HS-27A (cell line): ENCODE measurements at places on chromosomes 11 and 22.

- no peak for DNase-seq
These were observed 1.3 kb downstream of the PARVG start for GRCh38 chr22:44181912-44182587.

DNA sequence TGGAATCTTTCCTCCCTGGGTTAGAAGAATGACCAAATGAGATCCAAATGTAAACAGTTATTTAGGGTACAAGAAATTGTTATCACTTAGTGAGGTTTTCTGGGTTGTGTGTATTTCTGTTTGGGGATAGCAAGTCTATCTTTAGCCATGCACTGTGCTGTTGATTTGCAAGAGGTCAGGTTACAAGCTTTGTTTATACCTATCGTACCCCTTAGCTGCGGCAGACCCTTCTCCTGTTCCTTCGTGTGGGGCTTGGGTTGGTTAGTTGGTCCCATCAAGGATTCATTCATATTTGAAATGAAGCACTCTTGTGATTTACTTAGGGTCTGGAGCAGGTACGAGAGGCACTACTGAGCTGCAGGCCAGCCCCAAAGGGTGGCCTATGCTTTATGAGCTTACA lies 72.6 kb downstream of the USP35 start:
- DNase-seq: no peak

- DNase-seq: no peak
These were observed 58.6 kb downstream of the MAML2 start for GRCh38 chr11:96284401-96284800.

DNA sequence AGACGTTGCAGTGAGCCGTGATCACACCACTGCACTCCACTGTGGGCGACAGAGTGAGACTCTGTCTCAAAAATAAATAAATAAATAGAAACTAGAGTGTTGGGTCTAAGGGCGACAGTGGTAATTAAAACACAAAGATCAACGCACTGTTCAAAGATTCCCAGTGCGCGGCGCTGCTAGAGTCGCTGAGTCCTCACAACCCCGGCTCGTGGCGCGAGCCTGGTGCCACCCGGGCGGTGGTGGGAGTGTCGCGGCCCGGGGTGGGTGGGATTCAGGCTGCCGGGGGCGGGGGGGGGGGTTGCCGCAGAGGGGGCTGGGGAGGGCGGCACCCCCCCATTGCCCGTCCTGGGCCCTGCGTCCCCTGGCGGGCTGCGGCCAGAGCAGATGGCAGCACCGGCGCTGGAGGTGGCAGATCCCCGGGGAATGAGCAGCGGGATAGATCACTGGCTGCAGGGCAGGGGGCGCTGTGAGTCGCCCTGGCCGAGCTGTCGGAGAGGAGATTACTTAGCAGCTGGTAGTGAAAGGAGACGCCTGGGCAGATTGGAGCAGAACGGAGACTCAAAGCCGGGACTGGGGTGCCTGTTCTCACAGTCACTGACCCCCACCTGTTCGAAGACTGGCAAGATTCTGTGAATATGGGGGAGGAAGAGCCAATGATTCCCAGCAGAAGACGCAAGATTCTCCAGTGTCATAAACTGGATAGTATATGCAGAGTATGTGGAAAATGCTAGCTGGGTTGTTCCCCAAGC lies 30.2 kb upstream of the APOBEC3A start:
- no peak for DNase-seq

- DNase-seq: no peak
These were observed 123.0 kb downstream of the WT1 start for GRCh38 chr11:32312206-32312817.

DNA sequence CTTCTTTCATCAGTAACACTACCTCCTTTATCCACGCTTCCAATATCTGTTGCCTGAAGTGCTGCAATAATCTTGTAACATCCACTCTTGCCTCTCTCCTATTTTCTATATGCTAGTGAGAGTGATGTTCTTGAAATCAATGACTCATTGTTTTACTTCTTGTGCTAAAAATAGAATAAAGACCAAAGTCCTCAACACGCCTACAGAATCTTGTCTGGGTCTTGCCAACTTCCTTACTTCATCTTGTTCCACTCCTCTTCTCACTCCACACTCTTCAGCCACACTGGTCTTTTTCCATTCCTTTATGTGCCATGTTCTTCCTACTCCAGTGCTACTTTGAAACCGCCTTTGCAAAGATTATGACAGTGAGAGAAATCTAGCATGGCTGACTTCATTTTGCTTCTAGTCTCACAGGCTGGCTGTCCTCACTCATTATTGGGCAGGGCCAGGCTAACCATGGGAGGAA lies 136.4 kb downstream of the CCDC81 start:
- DNase-seq: no peak

DNA sequence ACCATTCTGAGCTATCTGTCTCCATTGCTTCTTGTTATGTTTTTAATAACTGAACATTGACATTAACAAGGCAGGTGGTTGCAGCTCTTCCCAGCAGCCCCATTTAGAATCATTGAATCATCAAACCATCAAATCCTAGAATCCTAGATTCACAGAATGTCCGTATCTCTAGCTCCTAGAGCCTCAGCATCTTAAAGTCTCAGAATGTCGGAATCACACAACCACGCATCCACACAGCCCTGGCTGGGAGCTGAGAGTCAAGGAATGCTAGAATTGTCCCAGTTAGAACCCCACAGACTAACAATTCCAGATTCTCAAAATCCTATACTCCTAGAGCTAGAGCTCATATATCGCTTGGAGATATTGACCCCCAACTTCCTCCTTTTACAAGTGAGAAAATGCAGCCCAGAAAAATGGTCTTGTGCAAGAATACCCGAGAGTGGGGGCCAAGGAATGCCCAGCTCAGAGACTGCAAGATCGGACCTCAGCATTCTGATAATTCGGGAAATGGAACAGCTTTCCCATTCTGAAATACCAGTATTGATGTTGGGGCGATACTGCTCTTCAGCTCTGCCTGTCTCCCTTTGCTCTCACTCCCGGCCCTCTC lies 38.8 kb downstream of the PDE2A start:
- DNase-seq: no peak

GRCh38 chr11:73980001-73980961 lies 2.4 kb downstream of the UCP2 start:
- no peak for DNase-seq

DNA sequence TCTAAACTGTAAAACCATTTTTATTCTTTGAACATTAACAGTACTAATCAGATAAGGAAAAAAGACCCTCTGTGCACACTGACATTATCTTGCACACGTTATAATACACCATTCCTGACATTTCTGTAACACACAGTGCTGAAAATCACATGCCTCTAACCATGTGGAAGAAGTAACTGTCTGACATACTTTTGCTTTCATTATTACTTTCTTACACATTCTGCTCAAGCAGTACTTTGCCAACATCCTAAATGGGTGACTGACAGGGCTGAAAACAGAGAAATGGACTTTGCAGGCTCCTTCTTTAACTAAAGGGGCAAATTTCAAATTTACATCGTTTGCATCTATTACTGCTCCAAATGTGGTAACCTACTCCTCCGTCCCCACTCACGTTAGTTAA lies 22.8 kb upstream of the TP53AIP1 start:
- DNase-seq: no peak

GRCh38 chr11:68120273-68121066 lies 718 bp downstream of the CHKA start:
- no peak for DNase-seq

GRCh38 chr11:123217897-123218296 lies 22.8 kb upstream of the CLMP start:
- no peak for DNase-seq

DNA sequence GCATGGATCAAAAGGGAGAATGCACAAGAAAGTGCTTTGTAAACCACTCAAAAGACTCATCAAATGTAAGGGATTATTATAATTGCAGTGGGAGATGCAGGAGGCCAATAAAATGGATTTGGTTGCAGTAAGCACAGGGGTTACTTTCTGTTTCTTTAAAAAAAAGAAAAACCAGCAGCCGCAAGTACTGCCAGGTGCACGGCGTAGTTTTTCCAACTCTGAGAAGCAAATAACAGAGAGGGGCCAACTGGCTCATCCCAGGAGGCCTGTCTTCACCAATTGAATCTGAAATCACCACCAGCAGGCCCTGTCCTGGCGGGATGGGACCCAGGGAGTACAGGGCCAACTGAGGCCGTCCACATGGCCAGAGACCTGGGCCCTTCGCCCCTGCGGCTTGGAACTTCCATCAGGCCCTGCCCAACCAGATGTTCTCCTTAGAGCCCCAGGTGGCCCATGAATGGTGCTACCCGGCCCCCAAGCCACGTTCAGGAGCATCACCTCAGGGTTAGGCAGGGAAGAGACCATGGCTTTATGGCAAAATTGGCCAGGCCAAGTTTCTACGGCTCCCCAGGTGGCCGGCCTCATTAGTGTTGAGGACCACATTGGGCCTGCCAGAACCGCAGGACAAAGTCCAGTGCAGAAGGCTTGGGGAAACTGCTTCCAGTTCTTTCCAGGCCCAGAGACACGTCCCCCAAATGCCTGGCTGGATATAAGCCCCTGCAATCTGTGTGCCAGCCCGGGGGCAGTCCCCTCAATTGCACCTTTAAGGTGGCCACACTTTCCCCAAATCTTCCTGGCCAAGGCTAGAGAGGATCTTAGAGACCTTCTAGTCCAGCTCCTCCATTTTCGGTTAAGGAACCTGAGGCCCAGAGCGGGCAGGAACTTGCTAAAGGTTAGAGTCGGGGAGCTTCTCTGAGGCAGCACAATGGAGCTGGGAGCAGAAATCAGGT lies 61.7 kb downstream of the CHRDL2 start:
- DNase-seq: no peak

GRCh38 chr11:77191823-77192495 lies 63.9 kb downstream of the MYO7A start:
- DNase-seq: peak; percentile 46

- DNase-seq: no peak
These were observed 83.9 kb downstream of the RRAS2 start for GRCh38 chr11:14275076-14275475.

- no peak for DNase-seq
These were observed 22.9 kb upstream of the PDE2A start for GRCh38 chr11:72696866-72697700.

DNA sequence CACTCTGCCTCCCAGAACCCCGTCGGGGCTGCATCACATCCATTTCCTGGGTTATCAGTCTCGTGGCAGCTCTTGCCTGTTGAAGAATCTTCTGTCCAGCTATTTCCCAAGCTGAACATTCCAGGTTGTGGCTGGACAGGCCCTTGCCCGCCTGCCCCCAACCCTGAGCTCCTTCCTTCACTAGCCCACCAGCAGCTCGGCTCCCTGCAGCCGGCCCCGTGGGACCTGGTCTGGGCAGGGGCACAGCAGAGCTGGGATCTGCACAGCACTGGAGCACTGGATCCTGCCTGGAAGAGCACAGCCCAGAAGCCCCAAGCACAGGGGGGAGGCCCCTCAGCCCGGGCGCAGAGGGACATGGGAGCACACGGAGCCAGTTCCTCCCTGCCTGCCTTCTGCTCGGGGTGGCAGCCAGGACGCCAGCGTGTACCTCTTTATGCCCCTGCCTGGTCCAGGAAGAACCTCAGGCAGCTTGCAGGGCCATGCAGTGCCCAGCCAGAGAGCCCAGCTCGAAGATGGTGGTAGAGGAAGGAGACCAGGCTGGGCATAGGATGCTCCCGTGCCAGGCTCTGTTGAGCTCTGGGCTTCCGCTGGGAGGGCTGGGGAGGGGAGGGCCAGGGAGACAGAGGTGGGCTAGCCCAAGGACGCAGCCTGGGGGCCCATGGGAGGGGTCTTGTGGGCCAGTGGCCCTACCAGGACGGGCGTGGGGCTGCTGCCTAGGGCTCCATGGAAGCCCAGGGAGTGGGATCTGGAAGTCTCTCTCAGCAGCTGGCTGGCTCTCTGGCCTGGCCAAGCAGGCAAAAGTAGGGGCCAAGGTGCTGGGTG lies 16.6 kb upstream of the GNB1L start:
- no peak for DNase-seq
